ENCODE measurements at places on chromosomes 11 and 22.

GRCh38 chr22:29183971-29184848, 21.5 kb upstream of the EMID1 start:
- DNase-seq: no peak

- DNase-seq: no peak
Measured at GRCh38 chr22:40472051-40472450, 101.7 kb downstream of the SGSM3 start.

- no peak for DNase-seq
Measured at GRCh38 chr11:72482211-72482812, 48.0 kb upstream of the CLPB start.

- DNase-seq: no peak
Measured at GRCh38 chr11:119626871-119627270, 102.1 kb downstream of the NECTIN1 start.

- DNase-seq: no peak
Measured at GRCh38 chr11:8908099-8908498, 2.9 kb upstream of the AKIP1 start.

- DNase-seq: no peak
Measured at GRCh38 chr11:58726737-58727414, 4.9 kb downstream of the GLYAT start.

DNA sequence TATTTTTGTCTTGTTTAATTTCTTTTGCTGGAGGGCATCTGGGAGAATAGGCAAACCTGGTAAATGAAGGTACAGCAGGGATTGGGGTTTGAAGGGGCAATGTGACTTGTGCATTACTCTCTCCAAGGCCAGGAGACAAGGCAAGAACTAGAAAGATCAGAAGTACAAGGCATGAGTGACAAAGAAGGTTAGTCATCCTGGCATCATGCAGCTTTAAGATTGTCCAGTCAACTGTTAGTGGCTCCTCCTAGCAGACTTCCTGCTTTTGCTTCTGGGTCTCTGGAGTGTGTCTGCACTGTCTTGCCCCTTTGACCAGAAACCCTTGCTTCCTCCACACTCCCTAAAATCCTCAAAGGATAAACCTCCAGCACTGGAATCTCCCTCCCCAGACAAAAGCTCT, 27.2 kb upstream of the GLYATL1 start:
- no peak for DNase-seq

DNA sequence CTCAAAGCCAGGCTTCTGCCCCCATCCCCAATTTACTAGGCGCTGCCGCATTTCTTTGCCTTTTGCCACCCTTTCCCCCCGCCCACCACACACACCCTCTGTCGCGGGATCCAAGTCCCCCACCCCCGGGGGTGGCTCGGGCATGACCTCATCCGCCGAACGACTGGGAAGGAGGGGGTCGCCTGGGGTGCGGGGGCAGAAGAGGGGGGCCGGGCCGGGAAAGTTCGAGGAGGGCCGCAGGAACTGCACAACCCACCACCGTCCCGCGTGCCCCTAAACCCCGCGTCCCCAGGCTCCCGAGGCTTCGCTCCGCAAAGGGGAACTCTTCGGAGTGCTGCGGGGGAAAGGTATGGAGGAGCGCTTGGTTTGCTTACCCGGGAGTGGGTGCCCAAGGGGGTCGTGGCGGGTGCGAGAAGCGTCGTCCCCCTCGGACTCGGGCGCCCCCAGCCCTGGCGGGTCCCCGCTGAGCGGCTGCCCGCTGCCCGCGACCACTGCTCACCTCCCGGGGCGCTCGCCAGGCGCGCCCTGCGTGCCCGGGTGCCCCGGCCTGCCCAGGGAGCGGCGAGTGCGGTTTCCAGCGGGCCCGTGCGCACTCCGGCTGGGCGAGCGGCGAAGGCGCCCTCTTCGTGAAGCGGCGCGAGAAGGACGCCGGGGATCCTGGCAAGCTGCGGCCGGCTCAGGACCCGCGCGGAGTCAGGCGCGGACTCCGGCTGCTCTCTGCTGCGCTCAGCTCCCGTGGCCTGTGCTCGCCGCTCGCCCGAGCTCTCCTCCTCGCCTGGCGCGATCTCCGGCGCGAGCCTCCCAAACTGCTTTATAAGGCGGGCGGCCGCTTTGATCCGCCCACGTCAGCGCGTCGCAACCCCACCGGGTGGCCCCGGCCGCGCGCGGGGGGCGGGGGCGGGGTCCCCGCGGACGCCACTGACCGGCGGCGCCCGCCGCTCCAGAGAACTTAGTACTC, 4.0 kb upstream of the WNT11 start:
- no peak for DNase-seq

DNA sequence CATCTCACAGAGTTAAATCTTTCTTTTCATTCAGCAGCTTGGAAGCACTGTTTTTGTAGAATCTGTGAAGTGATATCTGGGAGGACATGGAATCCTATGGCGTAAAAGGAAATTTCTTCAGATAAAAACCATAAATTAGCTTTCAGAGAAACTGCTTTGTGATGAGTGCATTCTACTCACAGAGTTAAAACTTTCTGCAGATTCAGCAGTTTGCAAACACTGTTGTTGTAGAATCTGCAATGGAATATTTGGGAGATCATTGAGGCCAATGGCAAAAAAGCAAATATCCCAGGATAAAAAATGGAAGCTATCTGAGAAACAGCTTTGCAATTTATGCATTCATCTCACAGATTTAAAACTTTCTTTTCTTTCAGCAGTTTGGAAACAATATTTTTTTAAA, 180.6 kb downstream of the OR4A47 start:
- no peak for DNase-seq
